ENCODE measurements at places on chromosomes 16 and 17. TPM values are rescaled to one million over a fixed set of nuclear protein-coding genes. Genes with fewer than 3 reads are reported as not detected.

Gene CCL8
- polyA plus RNA-seq: 0.08 TPM

Gene KSR1
- 35.3 TPM for polyA plus RNA-seq

Gene STX1B
- 1.6 TPM for polyA plus RNA-seq

Gene KRT33B
- polyA plus RNA-seq: 0.16 TPM

Gene PIK3R6
- 0.59 TPM for polyA plus RNA-seq

Gene GPRC5C
- 6.7 TPM for polyA plus RNA-seq

Gene CD300H
- not detected for polyA plus RNA-seq

All from esophagus (tissue), 2 donors.